ENCODE measurements at places on chromosomes 16 and 17. TPM values are rescaled to one million over a fixed set of nuclear protein-coding genes. Genes with fewer than 3 reads are reported as not detected.
A peak's percentile ranks its signal among the peaks of the same experiment; 100 is the strongest.

- no peak for DNase-seq
Measured at GRCh38 chr17:20955427-20956323, 87.1 kb downstream of the USP22 start.

Gene MYLK3
- total RNA-seq, result not detected

DNA sequence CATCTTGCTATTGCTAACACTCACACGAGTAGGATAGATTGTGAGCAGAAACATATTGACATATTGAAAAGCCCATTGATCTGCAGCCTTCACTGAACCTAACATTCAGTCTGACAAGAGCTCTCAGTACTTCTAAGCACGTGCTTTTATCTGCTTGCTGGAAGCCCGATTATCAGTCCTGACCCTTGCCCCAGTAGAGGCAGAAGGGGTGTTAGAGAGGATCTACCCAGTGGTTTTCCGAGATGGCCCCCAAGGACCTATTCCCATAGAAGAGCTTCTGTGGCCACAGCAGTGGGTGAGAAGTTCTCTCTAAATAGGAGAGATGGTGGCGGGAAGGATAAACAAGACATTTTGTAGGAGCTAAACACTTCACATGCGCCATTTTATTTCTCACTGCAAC lies 290.9 kb upstream of the MAF start:
- DNase-seq, result no peak

Gene ZNF423
- 3.6 TPM for total RNA-seq

Gene CEMP1
- total RNA-seq, result not detected

DNA sequence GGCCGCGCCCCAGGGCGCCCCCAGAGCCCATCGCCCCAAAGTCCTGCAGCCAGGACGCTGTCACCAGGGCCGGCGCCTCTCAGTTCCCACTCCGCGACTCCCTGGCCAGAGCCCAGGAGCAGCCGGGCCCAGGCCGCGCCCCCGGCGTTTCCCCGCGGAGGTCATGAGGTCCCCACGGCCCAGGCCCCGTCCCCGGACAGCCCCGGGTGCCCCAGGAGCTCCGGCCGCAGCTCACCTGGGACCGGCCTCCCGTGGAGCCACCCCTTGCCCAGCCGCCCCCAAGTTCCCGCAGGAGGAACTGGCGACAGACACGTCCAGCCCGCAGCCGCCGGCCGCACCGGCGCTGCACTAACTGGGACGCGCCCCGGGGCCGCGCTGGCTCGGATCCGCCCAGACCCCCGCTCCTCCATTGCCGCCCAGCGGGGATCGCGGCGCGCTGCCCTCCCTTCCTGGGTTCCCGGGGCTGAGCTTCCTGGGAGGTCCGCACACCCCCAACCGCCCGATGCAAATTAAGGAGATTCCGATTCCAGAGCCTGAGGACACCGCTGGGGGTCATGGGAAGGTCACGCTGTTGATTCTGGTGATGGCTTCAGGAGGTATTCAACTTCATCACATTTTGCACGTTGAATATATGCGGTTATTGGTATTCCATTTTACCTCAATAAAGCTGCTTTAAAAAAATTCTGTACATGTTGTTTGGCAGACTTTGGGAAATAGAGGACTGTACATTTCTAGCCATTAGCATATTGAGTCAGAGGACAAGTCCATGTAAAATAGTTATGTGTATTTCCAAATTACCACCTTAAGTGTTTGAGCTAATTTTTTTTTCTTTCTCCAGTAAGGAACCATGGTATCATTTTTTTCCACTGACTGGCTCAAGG lies 9.9 kb downstream of the AHSP start:
- no peak for DNase-seq

DNA sequence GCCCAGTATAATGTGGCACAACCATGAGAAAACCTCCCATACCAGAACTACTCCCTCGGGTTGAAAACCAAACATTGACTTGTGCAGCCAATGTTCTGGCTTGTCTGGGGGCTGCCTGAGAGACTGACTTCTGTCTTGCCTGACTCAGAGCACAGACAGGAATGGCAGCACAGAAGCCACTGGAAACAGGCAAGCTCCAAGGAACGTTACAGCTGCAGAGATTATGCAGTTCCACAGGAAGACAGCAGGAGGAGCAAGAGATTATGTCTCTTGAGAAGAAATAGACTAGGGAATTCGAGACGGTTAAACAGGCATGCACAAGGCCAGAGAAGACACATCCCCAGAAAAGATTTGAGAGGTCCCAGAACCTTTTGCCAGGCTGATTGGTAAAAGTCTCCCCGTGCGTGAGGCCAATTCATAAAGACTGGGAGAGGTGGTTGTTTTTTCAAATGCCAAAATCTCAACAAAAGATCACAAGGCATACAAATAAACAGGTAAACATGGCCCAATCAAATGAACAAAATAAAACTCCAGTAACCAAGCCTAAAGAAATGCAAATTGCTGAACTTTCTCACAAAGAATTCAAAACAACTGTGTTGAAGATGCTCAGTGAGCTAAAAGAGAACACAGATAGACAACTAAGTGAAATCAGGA lies 90.6 kb upstream of the CDH5 start:
- DNase-seq, result peak; percentile 32

Gene SEZ6L2
- 26.2 TPM for total RNA-seq

- no peak for DNase-seq
Measured at GRCh38 chr17:75267411-75268232, 3.4 kb downstream of the MIF4GD start.

DNA sequence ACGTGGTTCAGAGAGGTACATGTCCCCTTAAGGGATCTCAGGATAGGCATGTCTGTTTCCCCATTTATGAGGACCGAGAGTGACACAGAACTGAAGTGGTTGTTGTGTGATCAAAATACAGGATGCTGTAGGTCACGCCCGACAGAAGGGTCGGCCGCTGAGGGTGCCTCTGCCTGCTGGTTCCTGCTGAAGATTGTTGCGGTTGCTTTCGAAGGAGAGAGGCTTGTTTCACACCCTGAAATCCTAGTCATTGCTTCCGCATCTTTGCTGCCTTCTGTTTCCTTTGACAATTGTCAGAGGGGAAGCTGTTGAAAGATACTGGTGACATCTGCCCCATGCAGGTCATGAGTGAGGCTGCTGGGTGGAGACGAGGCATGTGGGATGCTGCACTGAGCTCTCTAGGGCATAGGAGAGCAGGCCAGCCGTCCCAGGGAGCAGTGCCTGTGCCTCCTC lies 3.8 kb upstream of the NAT9 start:
- no peak for DNase-seq

DNA sequence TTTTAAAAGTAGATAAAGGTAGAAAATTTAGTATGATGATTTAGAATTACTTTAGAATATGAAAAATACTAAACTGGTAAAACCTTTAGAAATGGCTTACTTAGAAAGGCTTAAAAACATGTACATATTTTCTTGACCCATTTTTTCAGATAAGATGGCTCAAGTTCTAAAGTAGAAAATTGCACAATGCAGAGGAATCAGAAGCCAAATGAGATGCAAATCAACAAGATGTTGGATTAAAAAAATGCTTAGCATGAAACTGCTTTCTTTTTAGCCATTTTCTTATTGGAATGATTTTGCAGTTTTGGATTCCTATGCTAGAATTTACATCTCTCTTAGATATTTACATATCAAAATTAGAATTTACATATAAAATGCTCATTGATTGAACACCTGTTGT lies 1.5 kb upstream of the KRTAP3-1 start:
- no peak for DNase-seq

DNA sequence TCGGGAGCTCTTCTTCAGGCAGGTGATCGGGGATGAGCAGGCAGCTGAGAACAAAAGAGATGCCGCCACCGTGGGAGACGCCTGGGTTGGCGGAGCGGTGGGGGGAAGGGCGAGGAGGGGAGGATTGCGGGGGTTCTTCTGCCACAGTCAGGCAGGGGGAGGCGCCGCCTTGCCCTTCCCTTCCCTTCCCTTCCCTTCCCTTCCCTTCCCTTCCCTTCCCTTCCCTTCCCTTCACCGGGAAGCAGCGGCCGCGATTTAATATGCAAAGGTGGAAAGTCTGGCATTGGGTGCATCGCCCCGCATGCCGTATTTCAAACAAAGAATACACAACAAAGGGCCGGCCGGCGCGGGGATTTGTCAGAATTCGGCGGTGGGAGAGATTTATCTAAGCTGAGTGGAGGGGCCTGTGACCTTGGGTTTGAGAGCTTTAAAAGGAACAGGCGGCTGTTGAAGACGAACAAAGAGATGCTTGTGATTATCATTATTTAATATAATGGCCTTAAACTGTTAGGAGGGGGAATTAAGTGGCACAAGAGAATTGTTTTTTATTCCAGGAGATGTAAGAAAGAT lies 262.3 kb upstream of the TNRC6C start:
- DNase-seq, result no peak

GRCh38 chr16:87235810-87236515 lies 81.2 kb downstream of the C16orf95 start:
- no peak for DNase-seq

Gene NPIPA3
- total RNA-seq, result 1.0 TPM

Gene TRIM47
- total RNA-seq, result 56.5 TPM

Gene NECAB2
- total RNA-seq, result not detected

Gene CDK5R1
- total RNA-seq, result 16.0 TPM

DNA sequence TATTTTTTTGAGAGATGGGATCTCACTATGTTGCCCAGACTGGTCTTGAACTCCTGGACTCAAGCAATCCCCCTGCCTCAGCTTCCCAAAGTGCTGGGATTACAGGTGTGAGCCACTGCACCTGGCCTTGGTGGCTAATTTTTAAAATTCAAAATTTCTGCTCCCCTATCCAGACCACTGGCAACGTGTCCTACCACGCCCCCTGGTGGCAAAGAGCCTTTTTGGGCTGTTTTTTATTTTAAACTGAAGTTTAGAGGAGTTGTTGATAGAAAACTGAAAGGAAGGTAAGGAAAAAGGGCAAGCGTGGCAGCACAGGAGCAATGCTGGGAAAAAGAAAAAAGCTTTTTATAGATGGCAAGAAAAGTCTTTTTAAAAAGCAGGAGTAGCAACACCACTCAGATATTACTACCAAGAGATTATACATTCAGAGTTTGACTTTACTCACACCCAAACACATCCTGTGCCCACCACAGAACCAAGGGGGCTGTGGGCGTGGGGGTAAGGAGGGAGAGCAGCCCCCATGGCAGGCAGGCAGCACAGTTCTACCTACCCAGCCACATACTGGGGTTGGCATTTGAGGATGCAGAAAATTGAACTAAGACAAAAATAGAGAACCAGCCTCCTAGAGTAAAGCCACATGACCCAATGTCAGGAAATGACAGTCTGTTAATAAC lies 4.2 kb upstream of the MXRA7 start:
- no peak for DNase-seq

Gene USP7
- 66.9 TPM for total RNA-seq

Data from kidney epithelial cell (primary cell).